ENCODE measurements at places on chromosomes 7 and 10.

DNA sequence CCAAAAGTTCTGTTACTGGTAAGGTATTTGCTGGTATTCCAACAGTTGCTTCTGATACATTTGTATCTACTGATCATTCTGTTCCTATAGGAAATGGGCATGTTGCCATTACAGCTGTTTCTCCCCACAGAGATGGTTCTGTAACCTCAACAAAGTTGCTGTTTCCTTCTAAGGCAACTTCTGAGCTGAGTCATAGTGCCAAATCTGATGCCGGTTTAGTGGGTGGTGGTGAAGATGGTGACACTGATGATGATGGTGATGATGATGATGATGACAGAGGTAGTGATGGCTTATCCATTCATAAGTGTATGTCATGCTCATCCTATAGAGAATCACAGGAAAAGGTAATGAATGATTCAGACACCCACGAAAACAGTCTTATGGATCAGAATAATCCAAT is 131.0 kb downstream of the AASS start:
- DNase-seq: no peak

DNA sequence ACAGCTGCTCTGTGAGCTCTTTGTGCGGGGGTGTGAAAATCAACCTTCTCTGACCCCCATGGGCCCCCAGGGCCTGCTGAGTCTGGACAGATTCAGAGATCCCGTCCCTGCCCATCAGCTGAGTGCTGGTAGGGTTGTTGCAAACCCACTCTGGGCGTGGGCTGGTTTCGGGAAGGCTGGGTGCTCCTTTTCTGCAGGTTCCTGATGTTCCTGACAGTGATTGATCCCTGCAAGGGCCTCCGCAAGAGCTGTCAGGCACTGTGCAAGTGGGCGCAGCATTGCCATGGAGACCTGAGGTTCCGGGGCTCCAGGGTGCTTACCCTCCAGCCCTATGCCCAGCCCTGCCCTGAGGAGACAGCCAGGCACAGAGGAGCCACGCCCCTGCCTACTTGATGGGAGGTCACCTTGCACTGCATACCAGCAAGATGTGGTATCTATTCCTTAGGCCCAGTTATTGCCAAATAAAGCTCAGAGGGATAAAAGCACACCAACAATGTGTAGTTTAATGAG is 44.3 kb upstream of the INPP5A start:
- no peak for DNase-seq

DNA sequence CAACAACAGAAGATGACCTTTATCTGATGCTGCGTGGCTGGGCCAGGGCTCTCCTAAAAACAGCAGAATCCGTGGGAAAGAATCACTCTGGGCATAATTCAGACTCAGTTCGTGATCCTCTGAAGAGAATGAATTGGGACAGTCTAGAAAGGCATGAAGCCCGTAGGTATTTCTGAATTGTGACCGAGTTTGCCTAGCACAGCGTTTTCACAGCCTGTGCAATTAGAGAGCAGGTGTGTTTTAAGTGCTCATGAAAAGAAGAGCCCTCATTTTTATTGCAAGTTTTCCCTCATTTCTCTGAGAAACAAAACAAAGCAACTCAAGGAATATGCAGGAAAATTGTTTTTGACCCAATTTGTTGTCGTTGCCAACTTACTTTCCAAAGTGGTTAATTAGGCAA is 366.2 kb downstream of the WDR11 start:
- no peak for DNase-seq

DNA sequence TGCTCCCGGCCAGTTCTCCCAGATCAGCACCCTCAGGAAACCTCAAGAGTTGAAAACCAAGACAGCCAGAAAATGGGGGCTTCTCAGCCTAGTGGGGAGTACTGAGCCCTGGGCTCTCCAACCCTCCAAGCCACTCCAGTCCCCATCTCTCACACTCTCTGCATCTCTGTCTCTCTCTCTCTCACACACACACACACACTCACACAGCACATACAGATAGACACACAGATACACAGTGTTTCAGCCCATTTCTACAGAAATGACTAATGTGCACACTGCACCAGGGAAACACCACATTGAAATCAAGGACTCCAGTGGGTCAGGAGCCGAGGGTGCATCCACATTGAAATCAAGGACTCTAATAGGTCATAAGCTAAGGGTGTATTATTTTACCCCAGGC is 107.5 kb downstream of the MKI67 start:
- no peak for DNase-seq

- DNase-seq: no peak
These were observed 763.4 kb downstream of the KCNMA1 start for GRCh38 chr10:76874176-76874575.

DNA sequence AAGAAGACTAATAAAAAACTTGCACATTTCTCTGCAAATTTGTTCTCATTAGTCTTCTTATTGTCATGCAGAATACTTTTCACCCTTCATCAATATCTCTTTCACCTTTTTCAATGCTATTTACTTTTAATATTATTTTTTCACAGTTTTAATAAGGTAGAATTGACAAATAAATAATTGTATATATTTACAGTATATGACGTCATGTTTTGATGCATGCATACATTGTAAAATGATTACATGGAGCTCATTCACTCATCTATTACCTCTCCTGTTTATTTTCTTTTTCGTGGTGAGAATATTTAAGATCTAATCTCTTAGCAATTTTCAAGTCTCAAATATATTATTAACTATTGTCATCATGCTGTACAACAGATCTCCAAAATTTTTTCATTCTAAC is 658.2 kb upstream of the MKI67 start:
- no peak for DNase-seq

GRCh38 chr10:123027861-123028260 is 19.1 kb downstream of the ACADSB start:
- no peak for DNase-seq

- DNase-seq: no peak
These were observed 849.4 kb downstream of the CCSER2 start for GRCh38 chr10:85177767-85178166.

GRCh38 chr10:111089293-111089692 is 12.5 kb downstream of the ADRA2A start:
- no peak for DNase-seq

DNA sequence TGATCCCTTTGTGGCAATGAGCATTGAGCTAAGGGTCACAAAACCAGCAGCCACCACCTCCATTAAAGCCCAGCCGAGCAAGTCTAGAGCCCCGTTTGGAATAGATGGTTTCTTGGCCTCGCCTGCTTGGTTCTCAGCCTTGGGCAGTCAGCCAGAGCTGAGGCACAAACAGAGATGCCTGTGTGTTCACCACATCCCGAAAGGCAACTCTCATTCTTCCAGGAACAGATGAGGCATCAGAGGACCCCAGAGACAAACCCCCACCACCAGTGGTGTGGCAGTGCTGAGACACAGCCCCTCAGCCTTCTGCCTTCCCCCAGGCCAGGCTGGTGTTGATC is 203.3 kb upstream of the ZMIZ1 start:
- no peak for DNase-seq

- peak; percentile 86 for DNase-seq
These were observed 103.2 kb downstream of the NRBF2 start for GRCh38 chr10:63236113-63236935.

GRCh38 chr10:1133495-1134045 is 77.4 kb downstream of the WDR37 start:
- no peak for DNase-seq

GRCh38 chr10:588246-589165 is 101.0 kb downstream of the DIP2C start:
- no peak for DNase-seq

DNA sequence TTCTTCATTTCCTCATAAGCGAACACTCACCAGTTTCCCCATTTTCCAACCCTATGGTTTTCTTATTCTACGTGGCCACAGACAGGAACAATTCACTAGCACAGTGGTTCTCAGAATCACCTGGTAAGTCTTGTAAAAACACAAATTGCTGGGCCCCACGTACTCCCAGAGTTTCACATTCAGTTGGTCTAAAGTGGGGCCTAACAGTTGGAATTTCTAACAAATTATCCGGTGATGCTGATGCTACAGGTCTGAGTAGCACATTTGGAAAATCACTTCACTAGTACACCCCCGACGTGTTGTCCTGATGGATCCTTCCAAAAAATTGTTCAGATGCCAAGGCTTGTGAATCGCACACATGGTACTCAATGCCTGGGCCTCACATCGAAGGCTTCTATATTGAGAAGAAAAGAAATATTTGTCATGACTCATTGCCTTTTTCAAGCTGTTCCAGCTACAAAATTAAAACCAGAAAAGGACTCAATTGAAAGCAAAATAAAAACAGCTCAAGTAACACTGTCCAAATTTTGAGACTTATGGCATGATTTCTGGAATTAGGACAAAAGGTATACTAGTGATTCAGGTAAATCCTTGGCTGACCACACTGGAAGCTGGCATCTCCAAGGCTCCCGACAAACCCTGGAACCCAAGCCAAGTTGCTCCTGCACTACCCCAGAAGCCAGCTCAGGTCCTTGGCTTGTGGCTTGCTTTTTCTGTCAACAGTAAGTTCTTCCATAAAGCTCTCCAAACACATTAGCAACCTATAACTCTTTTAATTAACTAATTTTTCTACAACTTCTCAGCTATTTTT is 12.9 kb upstream of the VIM start:
- DNase-seq: no peak

- DNase-seq: no peak
These were observed 10.6 kb downstream of the RPA3 start for GRCh38 chr7:7707806-7708205.

DNA sequence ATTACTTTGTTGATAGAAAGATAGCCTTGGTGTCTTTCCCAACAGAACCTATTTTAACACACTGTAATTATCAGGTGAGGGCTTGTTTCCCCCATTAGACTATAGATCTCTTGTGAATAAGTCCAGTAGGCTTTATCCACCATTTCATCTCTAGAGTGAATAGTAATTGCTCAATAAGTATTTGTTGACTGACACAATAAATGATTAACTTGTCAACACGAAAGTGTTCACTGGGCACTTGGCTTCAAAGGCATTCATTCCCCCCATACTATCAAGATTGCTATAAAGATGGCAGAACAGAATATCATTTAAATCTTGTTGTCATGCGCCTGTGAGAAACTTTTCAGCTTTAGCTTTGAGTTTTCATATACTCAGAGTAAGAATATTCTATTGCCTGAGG is 424.5 kb upstream of the LRRTM3 start:
- DNase-seq: no peak

DNA sequence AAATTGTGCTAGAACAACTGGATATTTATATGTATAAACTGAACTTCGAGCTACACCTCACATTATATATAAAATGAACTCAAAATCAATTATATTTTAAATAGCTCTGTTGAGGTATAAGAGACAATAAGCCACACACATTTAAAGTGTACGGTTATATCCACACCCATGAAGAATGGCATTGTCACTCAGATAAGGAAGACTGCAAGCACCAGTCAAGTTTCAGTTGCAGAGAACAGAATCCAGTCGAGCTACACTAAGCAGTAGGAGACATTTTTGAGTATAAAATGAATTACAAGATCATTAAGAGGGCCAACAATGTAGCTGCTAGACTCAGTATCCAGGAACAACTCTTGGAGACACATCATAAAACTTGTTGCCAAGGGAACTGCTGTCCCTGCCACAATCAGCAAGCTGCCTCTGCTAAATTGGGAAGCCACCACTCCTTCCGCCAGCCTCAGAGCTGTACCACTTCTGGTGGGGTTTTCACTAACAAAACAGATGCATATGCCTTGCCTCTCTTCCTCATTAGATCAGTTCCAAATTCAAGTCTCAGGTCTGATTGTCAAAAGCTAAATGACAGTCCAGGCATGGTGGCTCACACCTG is 19.6 kb upstream of the GPNMB start:
- DNase-seq: no peak

- DNase-seq: no peak
These were observed 27.4 kb downstream of the UCMA start for GRCh38 chr10:13206546-13207443.

DNA sequence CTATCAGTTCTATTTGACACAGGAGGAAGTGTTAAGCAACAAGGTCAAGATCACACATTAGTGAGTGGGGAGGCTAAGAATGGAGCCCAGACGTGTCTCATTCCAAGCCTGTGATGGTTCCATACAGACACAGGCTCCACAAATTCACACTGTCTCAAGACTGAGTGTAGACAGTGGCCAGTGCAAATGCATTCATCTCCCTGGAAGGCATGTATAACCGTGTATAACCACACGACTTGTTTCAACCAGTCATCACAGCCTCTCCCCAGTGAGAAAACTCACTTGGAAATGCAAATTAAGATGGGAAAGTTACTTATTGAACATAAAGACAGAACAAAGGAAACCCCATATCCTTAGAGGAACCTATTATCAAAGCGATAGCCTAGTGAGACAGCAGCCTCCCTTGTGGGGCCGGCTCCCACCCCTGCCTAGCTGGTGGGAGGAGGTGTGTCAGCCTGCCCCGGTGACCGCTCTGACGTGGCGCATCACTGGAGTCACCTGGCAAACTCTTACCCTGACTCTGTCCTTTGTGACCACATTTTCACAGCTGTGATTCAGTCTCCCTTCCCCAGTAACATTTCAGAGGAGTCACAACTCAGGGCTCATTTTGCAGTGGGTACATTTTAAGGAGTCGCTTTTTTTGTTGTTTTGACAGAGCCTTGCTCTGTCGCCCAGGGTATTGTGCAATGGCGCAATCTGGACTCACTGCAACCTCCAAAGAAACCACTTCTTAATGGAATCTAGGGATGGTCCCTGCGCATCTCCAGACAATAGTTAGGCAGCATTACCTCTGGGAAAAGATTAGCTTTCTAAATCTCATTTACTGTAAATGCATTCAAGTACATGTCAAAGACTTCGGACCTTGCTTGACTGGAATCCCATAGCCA is 126.6 kb upstream of the PARD3 start:
- DNase-seq: no peak

GRCh38 chr7:77327067-77327931 is 88.8 kb downstream of the GSAP start:
- DNase-seq: no peak

DNA sequence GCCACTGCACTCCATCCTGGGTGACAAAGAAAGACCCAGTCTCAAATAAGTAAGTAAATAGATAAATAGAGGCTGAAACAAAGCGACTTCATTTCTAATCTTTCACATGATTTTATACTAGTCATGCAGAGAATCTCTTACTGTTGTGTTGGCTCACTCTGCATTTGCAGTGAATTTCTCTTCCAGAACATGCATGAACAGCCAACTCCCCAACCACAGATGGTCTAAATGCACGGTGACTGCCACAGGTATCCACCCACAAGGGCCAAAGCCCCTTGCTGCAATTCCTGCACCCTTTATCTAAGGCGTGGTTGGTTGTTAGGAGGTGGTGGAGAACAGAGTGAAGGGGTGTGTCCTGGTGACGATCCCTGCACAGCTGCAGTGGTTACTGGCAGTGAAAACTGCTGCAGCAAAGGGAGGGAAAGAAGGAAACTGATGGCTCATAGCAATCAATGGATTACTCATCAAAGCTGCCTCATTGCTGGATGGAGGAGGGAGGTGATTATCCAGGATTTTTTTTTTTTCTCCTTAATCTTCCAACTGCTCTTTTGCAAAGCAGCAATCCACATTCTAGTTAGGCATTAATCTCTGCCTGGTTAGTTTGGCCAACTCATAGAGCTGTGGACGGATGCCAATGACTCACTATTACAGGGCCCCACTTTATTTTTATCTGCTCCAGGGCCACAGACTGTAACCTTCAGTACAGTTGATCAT is 50.6 kb downstream of the PRTFDC1 start:
- peak; percentile 82 for DNase-seq

GRCh38 chr7:66867198-66867790 is 53.7 kb upstream of the TMEM248 start:
- no peak for DNase-seq

All from Panc1 (cell line).